ENCODE measurements at places on chromosomes 6 and 20.
A peak's percentile ranks its signal among the peaks of the same experiment; 100 is the strongest.

- no peak for DNase-seq
Observed at GRCh38 chr6:40754461-40755045, 167.4 kb upstream of the LRFN2 start.

- no peak for DNase-seq
Observed at GRCh38 chr6:161373905-161374451, 100.1 kb upstream of the AGPAT4 start.

- DNase-seq, result peak; percentile 77
Observed at GRCh38 chr20:19964289-19965265, 52.6 kb upstream of the NAA20 start.

GRCh38 chr20:15069355-15069754, 731.9 kb upstream of the FLRT3 start:
- no peak for DNase-seq

DNA sequence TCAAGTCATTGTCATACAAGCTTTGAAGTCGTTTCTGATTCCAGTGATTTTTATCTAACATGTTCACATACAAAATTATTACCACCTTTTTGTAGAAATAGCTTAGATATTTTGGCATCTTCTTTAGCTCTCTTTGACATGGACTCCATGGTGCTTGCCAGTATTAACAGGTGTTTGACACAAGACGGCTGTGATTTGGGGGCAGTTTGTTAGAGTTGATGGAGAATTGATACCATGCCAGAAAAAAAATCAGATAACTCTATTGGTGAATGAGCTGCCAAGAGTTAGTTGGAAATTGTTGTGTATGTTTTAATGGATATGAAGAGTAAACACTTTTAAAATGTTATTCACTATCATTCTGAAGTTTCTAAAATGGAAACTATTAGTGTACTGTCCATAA, 146.6 kb upstream of the LAMP5 start:
- DNase-seq, result no peak

DNA sequence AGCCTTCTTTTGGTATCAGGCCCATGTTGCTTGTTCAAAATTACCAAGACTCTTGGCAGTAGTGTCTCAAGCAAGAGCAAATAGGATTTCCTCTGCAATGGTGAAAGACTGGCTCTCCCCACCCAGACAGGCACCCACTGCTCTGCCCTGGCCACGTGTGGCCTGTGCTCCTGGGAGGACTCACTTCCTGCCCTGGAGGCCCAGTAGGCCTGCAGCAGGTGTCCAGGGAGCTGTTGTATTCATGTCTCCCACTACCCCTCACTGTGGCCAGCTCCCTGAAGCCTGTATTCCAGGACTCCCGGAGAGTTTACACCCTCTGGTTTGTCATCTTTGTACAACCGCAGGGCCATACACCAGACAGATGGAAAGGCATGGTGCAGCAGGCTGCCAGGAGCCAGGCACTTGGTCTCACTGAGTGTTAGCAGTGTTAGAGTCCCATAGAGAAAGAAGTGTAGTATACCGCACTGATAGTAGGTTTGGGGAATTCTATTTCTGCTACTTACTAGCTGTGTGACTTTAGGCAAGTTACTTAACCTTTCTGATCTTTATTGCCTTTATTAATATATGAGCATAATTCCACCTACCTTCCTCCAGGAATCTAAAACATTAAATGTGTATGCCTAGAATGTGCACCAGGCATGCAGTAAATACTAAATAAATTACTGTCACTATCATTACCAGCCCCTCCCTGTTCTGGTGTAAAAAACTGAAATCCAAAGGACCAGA, 159.7 kb downstream of the TMEM242 start:
- DNase-seq, result no peak

DNA sequence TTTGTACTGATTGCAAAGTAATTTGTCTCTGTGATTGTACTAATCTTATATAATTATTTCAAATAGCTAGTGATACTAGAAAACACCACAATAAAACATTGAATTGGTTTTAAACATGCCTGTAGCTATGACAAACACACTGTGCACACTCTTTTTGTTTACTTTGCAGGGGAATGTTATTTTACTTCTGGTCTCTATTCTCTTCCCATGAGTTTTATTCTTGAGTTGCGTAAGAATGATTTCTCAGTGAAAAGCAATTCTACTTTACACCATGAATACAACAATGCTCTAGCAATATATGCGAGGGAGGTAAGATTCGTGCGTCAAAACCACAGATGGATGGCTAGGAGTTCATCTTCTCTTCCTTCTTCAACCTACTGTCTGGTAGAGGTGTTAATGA, 68.4 kb upstream of the PHACTR1 start:
- no peak for DNase-seq

DNA sequence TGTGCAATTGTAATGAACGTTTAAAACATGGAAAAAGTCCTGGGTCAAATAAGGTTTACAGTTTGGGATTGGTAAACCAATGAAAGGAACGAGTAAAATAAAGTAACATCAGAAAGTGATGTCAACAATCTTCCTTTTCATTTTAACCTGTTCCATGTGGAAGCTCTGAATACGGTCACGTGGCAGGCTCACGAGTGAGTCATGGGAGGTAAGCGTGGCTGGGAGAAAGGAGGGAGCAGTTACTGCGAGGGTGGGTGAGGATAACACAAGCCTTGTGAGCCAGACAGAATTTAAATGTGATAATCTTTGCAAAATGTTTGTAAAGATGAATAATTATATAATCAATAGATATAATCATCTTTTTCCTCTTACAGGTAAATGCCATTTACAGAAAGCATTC, 171.3 kb upstream of the HDAC2 start:
- DNase-seq, result no peak

DNA sequence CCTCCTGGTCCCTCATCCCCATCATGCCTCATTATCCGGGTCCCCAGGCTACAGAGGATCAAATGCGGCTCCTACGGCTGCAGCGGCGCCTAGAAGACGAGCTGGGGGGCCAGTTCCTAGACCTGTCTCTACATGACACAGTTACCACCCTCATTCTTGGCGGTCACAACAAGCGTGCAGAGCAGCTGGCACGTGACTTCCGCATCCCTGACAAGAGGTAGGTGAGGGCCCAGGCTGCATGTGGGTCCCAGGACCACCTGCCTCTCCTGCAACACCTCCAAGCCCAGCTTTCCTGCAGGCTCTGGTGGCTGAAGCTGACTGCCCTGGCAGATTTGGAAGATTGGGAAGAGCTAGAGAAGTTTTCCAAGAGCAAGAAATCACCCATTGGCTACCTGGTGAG, 8.2 kb upstream of the PTPRA start:
- DNase-seq, result no peak

DNA sequence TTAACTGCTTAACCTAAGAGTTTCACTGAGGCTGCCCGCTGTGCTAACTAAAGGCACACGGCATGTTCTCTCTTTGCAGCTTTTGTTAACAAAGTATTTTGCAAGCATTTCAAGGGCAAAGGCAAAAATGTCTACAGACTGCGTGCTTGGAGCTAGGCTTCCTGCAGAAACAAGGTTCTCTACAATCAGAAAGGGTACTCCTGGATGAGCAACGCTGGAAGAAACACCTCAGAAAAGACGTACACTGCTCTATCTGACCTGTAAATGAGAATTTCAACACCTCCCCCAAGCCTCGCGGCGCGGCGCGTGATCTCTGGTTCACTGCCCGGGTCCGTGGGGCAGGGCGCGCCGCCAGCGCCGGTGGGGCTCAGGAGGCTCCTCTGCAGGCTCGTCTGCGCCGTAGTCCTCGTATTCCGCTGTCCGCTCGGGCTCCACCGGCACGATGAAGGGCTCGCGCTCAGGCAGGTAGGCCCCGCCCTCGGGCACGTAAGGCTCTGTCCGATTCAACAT, 120.9 kb downstream of the COL12A1 start:
- no peak for DNase-seq

- no peak for DNase-seq
Observed at GRCh38 chr6:163320804-163321203, 93.7 kb upstream of the QKI start.

- DNase-seq, result no peak
Observed at GRCh38 chr6:36219081-36219480, 22.5 kb downstream of the BRPF3 start.

- no peak for DNase-seq
Observed at GRCh38 chr20:37948956-37949355, 46.0 kb downstream of the VSTM2L start.

DNA sequence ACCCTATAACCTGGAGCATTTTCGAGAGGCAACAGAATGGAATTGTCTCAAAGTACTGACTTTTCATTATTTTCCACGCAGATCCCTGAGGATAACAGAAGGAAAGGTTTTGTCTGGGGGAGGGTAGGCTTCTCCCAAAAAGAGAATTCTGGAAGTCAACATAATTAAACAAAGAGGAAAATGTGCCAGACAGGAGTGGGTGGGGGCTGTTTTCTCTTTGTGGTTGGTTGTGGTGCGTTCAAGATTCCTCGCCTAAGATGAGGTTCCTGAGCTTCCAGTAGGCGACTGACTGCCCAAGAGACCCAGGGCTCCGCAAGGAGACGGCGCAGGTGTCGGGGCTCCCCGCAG, 70.4 kb downstream of the SOX4 start:
- no peak for DNase-seq

- no peak for DNase-seq
Observed at GRCh38 chr6:26309731-26310142, 55.3 kb upstream of the BTN3A2 start.

DNA sequence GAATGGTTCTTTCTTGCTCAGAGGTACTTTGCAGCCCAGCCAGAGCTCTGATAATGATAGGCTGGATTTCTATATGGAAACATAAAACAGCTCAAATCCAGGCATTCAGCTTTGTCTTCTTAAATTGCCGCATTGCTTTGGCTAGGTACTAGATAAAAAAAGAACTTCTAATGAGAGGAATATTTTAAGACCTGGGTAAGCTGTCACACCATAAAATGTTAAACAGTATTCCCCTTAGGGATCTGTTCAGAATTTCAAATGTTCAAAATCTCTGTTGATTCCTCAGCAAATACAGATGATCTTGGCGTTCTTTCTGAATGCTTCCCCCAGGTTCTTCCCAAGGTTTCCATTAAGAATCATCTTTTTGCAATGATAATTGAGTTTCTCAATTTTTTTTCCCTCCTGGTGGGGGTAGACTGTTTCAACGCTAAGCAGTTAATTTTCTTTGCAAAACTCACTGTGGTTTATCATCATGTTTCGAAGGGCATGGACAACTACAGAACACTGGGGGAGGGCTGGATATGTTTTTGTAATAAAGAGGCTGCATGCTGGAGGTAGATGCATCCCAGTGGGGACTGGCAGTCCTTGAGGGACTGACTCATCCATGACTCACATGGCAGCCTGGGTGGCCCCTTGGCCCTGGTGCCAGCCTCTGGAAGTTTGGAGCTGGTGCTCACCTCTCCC, 31.0 kb downstream of the TIAM2 start:
- peak; percentile 93 for DNase-seq

DNA sequence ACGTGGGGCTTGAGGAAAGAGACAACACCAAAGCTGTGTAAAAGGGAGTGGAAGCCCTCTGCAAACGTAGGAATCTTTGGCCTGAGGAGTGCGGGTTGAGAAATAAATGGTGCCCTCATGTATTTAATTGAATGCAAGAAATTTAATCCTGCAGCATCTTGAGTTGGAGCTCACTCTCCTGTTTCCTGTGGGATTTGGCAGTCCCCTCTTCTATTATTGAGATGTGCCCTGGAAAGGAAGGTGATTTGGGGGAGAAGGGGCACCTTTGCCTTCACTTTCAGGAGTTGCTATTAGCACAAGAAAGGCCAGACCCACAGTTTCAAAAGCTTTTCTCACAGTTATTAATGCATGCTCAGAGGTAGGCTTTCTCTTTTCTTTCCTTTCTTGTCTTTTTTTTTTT, 201.4 kb upstream of the HDDC2 start:
- DNase-seq, result no peak

DNA sequence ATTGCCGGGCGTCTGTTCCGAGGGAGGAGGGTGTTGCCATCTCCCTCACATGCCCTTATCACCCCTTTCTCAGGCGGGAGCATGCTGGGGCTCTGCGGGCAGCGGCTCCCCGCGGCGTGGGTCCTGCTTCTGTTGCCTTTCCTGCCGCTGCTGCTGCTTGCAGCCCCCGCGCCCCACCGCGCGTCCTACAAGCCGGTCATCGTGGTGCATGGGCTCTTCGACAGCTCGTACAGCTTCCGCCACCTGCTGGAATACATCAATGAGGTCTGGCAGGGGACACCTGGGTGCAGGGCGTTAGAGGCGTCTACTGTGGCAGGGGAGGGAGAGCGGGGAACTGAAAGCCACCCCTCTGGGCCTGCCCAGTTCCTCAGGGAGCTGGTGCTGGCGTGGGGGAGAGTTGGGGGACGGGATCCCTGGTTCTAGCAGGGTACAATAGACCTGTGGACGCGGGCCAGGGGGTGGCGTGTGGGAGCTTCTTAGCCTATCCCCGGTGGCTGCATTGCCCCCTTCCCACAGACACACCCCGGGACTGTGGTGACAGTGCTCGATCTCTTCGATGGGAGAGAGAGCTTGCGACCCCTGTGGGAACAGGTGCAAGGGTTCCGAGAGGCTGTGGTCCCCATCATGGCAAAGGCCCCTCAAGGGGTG, 697 bp downstream of the PPT2 start:
- DNase-seq, result no peak

DNA sequence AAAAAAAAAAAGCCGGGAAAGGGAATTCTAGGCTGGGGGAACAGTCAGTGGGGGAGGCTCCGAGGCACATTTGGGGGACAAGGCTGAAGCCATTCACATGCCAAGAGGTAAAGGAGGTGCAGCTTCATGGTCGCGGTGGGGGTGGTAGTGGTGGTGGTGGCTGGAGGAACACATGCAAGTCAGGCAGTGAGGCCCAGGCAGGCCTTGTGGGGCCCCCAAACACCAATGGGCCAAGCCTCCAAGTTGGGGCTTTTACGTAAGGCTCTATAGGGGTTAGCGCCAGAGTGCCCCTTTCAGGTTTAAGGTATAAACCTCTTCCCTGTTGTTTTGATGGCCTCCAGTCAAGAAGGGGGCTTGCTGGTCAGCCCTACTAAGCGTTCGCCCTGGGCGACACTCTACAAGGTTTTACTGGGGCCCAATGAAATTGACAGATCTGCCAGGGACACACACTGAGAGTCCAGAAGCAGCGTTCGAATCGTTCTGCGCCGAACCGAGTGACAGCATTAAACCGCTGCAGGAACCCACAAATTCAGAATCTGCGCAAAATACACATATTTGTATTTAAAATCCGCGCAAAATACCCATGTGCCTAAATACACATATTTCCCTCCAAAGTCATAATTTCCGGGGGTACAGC, 818 bp upstream of the AP5S1 start:
- DNase-seq, result no peak

GRCh38 chr6:167130008-167130677, 7.2 kb downstream of the CCR6 start:
- DNase-seq, result no peak

GRCh38 chr20:53307964-53308597, 285.6 kb downstream of the ZNF217 start:
- no peak for DNase-seq
